ENCODE measurements at places on chromosomes 3 and 15.

DNA sequence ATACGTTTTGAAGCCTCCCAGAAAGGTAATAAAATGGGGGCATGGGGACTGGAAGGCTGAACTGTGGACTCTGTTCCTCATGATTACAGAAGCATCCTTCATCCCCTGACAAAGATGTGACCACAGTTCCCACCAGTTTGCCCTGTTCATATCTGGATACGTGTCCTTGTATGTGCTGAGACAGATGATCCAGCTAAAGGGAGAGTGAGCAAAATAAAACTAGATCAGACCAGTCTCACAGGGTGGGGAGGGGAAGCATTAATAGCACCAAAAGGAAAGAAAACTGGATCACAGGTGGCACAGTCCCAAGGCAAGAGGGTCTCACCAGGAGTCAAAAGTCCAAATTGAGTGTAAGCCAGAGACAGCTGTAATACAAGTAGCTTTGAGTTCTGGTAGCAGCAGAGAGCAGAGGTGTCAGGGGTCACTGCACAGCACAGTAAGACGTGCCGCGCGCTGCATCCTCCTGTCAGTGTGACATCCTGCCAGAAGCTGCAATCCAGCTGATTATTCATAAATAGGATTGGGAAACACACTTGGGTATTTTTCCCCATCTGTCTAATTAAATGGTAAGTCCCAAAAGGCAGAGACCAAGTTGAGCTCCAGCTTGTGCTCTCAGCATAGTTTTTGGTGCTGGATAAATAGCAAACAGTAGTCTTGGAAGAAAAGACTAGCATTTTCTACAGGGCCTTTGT is 560.0 kb upstream of the CFAP20DC start:
- no peak for DNase-seq

- no peak for DNase-seq
These were observed 849 bp upstream of the HDAC11 start for GRCh38 chr3:13479332-13479581.

- DNase-seq, result no peak
These were observed 200.1 kb upstream of the KBTBD8 start for GRCh38 chr3:66797889-66798560.

- no peak for DNase-seq
These were observed 19.1 kb upstream of the B4GALT4 start for GRCh38 chr3:119259821-119260220.

DNA sequence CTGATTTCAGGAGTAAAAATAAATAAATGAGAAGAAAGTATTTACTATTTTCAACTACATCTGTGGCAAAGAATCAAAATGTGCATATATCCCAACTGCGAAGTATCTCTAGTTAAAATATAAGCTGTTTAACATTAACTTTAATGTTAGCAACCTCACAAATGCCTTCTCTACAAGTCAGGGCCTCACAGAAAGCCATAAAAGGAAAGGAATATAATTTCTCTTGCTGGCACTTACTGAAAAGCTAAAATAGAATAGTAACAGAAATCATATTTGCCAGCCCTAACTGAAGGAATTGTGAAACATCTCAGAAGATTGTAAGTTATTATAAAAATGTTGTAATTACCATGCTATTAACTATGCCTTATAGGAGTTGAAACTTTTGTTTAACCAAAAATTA is 65.1 kb upstream of the MBNL1 start:
- DNase-seq, result no peak

GRCh38 chr15:70204652-70205051 is 106.9 kb upstream of the TLE3 start:
- no peak for DNase-seq

GRCh38 chr15:38474155-38474757 is 20.3 kb downstream of the FAM98B start:
- peak; percentile 33 for DNase-seq

- DNase-seq, result no peak
These were observed 26.0 kb downstream of the CPNE4 start for GRCh38 chr3:132008837-132009236.

DNA sequence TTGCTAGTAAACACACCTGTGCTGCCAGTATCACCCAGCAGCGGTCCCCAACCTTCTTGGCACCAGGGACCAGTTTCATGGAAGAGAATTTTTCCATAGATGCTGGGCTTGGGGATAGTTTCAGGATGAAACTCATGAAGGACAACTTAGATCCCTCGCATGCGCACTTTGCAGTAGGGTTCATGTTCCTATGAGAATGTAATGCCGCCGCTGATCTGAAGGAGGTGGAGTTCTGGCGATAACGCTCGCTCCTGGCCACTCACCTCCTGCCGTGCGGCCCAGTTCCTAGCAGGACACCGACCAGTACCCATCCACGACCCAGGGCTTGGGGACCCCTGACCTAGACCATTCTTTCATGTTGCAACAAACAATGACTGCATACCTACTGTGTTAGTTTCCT is 89.7 kb downstream of the TOP2B start:
- no peak for DNase-seq

DNA sequence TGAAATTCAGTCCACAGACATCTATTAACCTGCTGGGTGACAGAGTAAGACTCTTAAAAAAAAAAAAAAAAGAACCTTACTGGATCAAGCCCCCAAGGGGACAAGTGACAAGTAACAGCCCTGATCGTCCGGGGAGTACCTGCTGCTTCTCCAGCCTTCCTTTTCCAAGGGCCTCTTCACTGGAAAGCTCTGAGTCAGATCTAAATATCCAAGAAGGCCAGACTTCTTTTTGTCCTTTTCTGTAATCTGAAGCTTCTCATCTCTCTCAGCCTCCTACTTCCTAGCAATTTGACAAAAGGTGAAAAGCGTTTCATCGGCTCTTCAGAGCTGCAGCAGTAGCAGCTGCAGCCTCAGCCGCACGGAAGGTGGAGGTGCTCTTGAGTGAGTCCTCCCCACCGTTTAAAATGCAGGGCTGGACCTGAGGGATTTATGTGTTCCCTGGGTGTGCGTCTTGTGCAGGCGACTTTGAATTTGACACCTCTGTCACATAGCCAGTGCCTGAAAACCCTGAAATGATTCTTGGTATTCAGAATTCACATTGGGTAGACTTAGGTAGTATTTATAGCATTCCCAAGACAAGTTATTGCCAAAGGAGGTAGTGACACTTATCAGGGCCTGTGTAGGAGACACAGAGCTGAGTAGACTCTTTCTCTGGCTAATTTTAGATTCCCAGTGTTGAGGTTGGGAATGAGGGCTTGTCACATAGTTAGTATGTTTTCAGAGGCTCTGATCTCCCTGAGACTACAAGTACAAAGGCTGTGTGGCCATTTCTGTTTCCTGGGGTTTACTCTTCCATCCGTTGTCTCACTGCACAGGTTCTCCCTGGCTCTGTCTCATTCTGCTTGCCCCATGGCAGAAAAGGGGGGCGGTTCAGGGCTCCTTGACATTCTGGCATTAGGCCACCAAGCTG is 291.2 kb upstream of the C2CD4B start:
- DNase-seq, result no peak

- no peak for DNase-seq
These were observed 415.0 kb downstream of the NTRK3 start for GRCh38 chr15:87841426-87841998.

- DNase-seq, result no peak
These were observed 38.1 kb upstream of the ATP13A5 start for GRCh38 chr3:193416629-193417028.

GRCh38 chr15:42971830-42972229 is 51.3 kb upstream of the TTBK2 start:
- no peak for DNase-seq

Measured in pulmonary artery endothelial cell (primary cell).